ENCODE measurements at places on chromosomes 3 and 15. TPM values are rescaled to one million over a fixed set of nuclear protein-coding genes. Genes with fewer than 3 reads are reported as not detected.

ANKUB1 gene
- total RNA-seq = not detected

FEZF2 gene
- total RNA-seq = not detected

ZNF774 gene
- 1.4 TPM for total RNA-seq

PP2D1 gene
- not detected for total RNA-seq

GRM2 gene
- total RNA-seq = 0.11 TPM

MRAS gene
- 11.0 TPM for total RNA-seq

A4GNT gene
- total RNA-seq = not detected

GRAMD2A gene
- total RNA-seq = 0.13 TPM

CD200 gene
- total RNA-seq = not detected

OCA2 gene
- 0.13 TPM for total RNA-seq

DISP2 gene
- 1.1 TPM for total RNA-seq

COLQ gene
- total RNA-seq = 0.44 TPM

IQSEC1 gene
- 14.8 TPM for total RNA-seq

MNS1 gene
- total RNA-seq = 2.7 TPM

XCR1 gene
- not detected for total RNA-seq

IMP3 gene
- 121 TPM for total RNA-seq

VEPH1 gene
- 0.07 TPM for total RNA-seq

ARGFX gene
- total RNA-seq = not detected

TFG gene
- 129 TPM for total RNA-seq

PLA1A gene
- 0.45 TPM for total RNA-seq

CFAP20DC gene
- total RNA-seq = 1.7 TPM

STX19 gene
- not detected for total RNA-seq

COL6A5 gene
- total RNA-seq = not detected

MAP6D1 gene
- 5.9 TPM for total RNA-seq

SLC12A1 gene
- not detected for total RNA-seq

CFAP100 gene
- total RNA-seq = not detected

SPCS1 gene
- total RNA-seq = 168 TPM

ZKSCAN7 gene
- total RNA-seq = not detected

SIDT1 gene
- 0.19 TPM for total RNA-seq

FBXL22 gene
- 0.30 TPM for total RNA-seq

FAM219B gene
- total RNA-seq = 32.3 TPM

CCR4 gene
- 0.05 TPM for total RNA-seq

PLA2G4E gene
- total RNA-seq = not detected

All from A549 treated with DMSO at 1 μM for 4 hours (cell line).